ENCODE measurements at places on chromosomes 7 and 10. TPM values are rescaled to one million over a fixed set of nuclear protein-coding genes. Genes with fewer than 3 reads are reported as not detected.

- no peak for DNase-seq
Observed at GRCh38 chr10:5461203-5461588, 38.2 kb downstream of the CALML5 start.

DNA sequence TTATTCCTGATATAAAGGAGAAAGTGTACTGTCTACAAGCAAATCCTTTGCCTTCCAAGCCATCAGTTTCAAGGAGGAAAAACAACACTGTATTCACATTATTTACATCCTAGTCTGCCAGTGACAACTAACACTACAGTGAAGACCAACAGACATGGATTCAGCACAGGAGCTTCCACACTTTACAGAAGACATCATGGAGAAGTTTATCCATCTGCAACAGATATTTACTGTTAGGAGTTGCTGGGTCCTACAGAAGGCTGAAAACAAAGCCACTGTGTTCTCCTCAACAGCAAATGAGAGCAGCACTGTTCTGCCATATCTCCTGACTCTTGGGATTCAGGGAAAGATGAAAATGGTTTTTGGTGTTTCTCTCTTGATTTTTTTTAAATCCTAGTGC lies 31.9 kb downstream of the NAPEPLD start:
- no peak for DNase-seq

GRCh38 chr10:99582255-99582770 lies 37.9 kb downstream of the SLC25A28 start:
- DNase-seq = no peak

GRCh38 chr7:129308047-129308446 lies 83.2 kb downstream of the AHCYL2 start:
- no peak for DNase-seq

The CALHM1 gene
- not detected for total RNA-seq

GRCh38 chr7:35286986-35287385 lies 33.1 kb upstream of the TBX20 start:
- no peak for DNase-seq

The UNC5B gene
- total RNA-seq = 7.1 TPM

DNA sequence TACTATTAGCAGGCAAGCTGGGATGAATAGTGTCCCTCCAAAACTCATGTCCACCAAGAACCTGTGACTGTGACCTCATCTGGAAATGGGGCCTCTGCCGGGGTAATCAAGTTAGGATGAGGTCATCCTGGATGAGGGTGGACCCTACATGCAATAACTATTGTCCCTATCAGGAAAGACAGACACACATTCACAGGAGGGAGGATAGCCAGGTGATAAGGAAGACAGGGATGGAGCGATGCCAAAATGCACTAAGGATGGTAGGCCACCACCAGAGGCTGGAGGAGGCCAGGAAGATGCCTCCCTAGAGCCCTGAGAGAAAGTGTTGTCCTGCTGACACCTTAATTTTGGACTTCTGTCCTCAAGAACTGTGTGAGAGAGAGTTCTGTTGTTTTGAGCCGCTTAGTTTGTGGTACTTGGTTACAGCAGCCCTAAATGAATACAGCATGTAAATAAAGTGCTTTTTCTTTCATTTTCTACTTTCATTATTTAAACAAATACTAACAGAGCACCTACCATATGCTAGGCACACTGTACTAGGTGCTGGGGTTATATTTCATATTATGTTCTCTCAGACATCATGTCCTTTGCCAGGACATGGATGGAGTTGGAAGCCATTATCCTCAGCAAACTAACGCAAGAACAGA lies 111.9 kb downstream of the USP6NL start:
- DNase-seq = no peak

The INHBA gene
- total RNA-seq = 73.0 TPM

The RELN gene
- 6.2 TPM for total RNA-seq

GRCh38 chr7:105353752-105354328 lies 34.9 kb downstream of the SRPK2 start:
- DNase-seq = no peak

DNA sequence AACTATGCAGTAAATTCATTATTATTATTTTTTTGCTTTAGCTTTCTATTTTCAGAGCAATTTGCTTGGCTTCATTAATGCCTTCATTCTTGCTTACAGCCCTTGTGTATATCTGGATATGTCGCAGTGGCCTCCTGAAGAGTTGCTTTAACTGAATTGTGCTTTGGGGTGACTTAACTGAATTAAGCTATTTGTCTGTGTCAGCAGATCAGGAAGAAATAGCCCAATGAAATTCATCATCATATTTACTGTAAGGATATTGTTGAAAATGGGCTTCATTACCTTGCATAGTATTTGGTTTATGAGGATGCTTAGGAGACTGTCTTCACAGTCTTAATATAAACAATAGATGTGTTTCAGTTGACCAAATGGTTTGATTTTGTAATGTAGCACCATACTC lies 59.7 kb upstream of the PIP4K2A start:
- DNase-seq = no peak

DNA sequence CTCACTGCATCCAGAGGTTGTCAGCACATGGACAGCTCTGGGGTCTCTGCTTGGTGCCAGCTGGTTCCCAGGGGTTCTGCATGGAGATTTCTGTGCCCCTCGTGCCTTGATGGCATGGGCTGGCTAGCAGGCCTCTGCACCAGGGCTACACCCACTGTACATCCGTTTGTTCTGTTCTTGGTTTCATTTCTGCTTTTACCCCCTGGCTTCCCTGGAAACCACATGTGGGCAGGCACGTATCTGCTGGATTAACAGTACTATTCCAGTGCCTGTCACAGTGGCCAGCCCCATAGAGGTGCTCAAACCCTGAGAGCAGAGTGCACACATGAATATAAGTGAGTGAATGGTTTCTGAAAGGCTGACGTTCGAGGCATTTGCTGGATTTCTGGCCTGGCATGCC lies 207.2 kb upstream of the GPR26 start:
- no peak for DNase-seq

- no peak for DNase-seq
Observed at GRCh38 chr10:129101232-129101980, 365.6 kb upstream of the MGMT start.

GRCh38 chr10:112296908-112297331 lies 13.7 kb downstream of the TECTB start:
- no peak for DNase-seq

Measured in posterior vena cava (tissue), 2 donors.